ENCODE measurements at places on chromosomes 2 and 18. TPM values are rescaled to one million over a fixed set of nuclear protein-coding genes. Genes with fewer than 3 reads are reported as not detected.

The CD28 gene
- total RNA-seq: under 0.01 TPM

The ACVR1 gene
- total RNA-seq: 23.4 TPM

The EPB41L3 gene
- 10.1 TPM for total RNA-seq

The CNGA3 gene
- total RNA-seq: not detected

The AP1S3 gene
- 5.9 TPM for total RNA-seq

The CDH2 gene
- 33.7 TPM for total RNA-seq

The RAD51AP2 gene
- not detected for total RNA-seq

The SERPINB11 gene
- not detected for total RNA-seq

The LOXL3 gene
- 57.5 TPM for total RNA-seq

The KRTCAP3 gene
- total RNA-seq: 0.18 TPM

The PDE11A gene
- total RNA-seq: under 0.01 TPM

The UPP2 gene
- total RNA-seq: not detected

The MC5R gene
- total RNA-seq: not detected

The DSC2 gene
- total RNA-seq: not detected

The RNF152 gene
- 10.5 TPM for total RNA-seq

The DPP10 gene
- not detected for total RNA-seq

The PEX13 gene
- total RNA-seq: 25.7 TPM

The SERPINB13 gene
- not detected for total RNA-seq

The MLPH gene
- total RNA-seq: 12.2 TPM

The TMEFF2 gene
- total RNA-seq: 3.0 TPM

Measured in smooth muscle cell of bladder (primary cell).